Psoas muscle (tissue), 8 donors: ENCODE measurements at places on chromosomes 1 and 21. TPM values are rescaled to one million over a fixed set of nuclear protein-coding genes. Genes with fewer than 3 reads are reported as not detected.

DNA sequence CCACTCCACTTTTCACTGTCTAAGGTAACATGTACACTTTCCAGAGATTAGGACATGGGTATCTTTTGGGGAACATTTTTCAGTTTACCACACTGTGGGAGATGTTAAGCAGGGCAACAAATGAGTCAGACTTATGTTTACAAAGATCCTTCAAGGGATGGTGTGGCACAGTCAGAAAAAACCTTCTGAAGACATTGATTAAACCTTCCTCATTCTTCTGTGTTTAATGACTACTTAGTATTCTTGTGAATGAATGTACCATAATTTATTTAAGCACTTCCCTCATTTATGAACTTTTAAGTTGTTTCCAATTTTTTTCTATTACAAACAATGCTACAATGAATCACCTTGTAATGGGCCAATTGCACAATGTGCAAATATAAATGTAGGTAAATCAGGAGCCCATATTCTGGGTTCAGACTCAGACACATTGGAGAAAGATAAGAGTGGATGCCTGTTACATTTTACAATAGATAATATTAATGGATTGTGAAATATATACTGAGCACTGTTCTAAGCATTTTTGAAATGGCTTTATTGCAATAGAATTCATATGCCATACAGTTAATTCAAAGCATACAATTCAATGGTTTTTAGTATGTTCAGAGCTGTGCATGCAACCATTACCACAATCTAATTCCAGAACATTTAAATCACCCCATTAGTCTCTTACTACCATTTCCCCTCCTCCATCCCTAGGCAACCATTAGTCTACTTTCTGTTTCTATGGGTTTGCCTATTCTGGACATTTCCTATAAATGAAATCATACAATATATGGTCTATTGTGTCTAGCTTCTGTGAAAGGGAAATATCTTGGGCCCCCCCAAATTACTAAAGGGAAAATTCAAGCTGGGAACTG, 1.9 kb upstream of the SFT2D2 start:
- H3K36me3 ChIP-seq = no peaks in the 10 kb centered on the region
- peaks cover 8% of the 10 kb centered on the region for H3K4me1 ChIP-seq
- no peak for DNase-seq
- H3K4me3 ChIP-seq = no peak overlapping the region
- H3K27me3 ChIP-seq = no peaks in the 10 kb centered on the region

- peaks cover 34% of the 10 kb centered on the region for H3K4me1 ChIP-seq
- peak within 1 kb of the TSS; percentile 98 for H3K27ac ChIP-seq
- DNase-seq = peak; percentile 95
- H3K36me3 ChIP-seq = peaks cover 11% of the 10 kb centered on the region
- H3K27me3 ChIP-seq = no peaks in the 10 kb centered on the region
- H3K4me3 ChIP-seq = peak within 1 kb of the TSS; percentile 99
Observed at GRCh38 chr1:89524369-89525168, at the start of gene LRRC8B. LRRC8B (plus strand) TSS chr1:89524829; CDS start chr1:89582651, 57,822 bp downstream.

DNA sequence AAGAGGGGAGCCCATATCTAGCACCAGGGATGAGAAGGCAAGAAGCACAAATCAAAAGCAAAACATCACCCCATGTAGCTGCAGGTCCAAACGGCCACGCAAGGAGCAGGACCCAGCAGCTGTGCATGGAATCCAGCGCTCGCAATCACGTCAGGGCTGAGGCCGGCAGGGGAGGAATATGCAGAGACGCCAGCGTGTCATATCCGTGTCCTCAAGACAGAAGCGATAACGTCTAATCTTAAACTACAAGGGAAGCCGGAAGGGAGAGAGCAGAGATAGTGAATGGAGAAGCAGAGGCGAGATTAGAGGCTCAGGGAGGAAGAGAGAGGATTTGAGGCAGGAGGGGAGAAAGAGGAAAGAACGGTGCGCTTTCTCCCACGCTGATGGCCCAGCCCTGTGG, 39.1 kb downstream of the FBXO2 start:
- no peaks in the 10 kb centered on the region for H3K36me3 ChIP-seq
- H3K27me3 ChIP-seq = peaks cover 6% of the 10 kb centered on the region
- H3K27ac ChIP-seq = no peak overlapping the region
- H3K4me1 ChIP-seq = no peaks in the 10 kb centered on the region
- no peak for DNase-seq
- no peak overlapping the region for H3K4me3 ChIP-seq

DNA sequence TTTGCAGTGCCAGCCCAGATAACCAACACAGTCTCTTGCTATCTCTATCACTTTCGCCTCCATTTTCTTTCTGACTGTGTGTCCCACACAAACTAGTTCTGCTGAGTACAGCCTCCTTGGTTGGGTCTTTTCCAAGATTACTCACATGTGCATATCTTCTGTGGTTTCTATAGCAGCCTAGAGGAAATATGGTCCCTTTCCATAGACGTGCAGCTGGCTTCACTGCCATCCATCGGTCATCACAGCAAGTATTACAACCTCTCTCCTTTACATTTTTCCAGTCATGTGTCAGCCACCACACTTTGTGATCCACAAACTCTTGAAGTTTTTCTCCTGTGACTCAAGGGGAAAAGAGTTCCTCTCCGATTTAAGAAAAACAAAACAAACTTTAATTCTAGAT, 893.4 kb upstream of the ADGRL4 start:
- H3K36me3 ChIP-seq = no peaks in the 10 kb centered on the region
- no peaks in the 10 kb centered on the region for H3K4me1 ChIP-seq
- no peak overlapping the region for H3K27ac ChIP-seq
- H3K4me3 ChIP-seq = no peak overlapping the region
- H3K27me3 ChIP-seq = no peaks in the 10 kb centered on the region
- DNase-seq = no peak

DNA sequence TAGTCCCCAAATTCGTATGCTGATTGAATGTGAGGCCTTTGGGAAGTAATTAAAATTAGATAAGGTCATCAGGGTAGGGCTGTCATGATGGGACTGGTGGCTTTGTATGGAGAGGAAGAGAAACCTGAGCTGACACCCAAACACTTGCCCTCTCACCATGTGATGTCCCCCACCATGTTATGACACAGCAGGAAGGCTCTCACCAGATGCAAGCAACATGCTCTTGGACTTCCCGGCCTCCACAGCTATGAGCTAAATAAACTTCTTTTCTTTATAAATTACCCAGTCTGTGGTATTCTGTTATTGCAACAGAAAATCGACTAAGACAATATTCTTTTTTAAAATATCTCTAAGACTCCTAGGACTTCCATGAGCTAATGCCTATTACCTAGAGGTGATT, 43.6 kb upstream of the GUCA2B start:
- H3K27me3 ChIP-seq = no peaks in the 10 kb centered on the region
- H3K36me3 ChIP-seq = no peaks in the 10 kb centered on the region
- DNase-seq = no peak
- no peaks in the 10 kb centered on the region for H3K4me1 ChIP-seq
- no peak overlapping the region for H3K27ac ChIP-seq

DNA sequence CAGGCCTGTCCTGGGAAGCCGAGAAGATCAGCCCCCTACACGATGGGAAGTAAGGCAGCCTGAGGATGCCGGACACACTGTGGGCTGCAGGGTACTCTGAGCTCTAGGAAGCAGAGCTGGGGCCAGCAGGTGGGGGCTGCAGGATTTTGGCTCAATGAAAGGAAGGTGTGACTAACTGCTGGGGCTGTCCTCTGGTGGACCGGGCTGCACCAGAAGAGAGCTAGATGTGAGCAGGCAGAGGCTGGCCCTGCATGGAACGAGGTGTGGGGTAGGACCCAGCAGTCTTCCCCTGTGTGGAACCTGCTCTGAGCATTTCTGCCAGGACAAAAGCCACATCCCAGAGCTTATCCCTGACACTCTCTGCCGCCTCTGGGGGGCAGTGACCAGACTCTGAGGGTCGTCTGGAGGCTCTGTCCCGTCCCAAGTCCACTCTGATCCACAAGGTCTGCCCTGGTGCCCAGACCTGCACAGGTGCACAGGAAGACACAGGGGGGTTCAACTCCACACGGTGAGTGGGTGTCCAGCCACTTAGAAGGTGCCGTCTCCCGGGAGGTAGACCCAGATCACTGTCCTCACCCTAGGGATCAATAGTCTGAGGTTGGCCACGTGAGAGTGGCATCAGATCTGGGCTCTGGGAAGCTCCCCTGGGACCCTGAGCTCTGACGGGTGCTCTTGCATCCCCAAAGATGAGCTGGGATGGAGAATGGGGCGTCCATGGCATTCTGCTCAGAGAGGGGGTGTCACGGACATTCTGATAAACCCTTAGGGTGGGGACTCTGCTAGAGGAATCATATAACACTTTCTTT, 187.6 kb upstream of the VAMP3 start:
- H3K4me3 ChIP-seq = no peak overlapping the region
- no peak for DNase-seq
- H3K4me1 ChIP-seq = no peaks in the 10 kb centered on the region
- H3K27ac ChIP-seq = no peak overlapping the region
- H3K36me3 ChIP-seq = no peaks in the 10 kb centered on the region

DNA sequence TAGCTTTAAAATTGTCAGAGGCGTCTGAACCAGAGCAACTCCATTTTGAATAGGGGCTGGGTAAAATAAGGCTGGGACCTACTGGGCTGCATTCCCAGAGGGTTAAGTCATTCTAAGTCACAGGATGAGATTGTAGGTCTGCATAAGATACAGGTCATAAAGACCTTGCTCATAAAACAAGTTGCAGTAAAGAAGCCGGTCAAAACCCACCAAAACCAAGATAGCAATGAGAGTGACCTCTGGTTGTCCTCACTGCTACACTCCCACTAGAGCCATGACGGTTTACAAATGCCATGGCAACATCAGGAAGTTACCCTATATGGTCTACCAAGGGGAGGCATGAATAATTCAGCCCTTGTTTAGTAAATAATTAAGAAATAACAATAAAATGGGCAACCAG, 143.6 kb downstream of the GABPA start:
- no peaks in the 10 kb centered on the region for H3K27me3 ChIP-seq
- H3K27ac ChIP-seq = no peak overlapping the region
- H3K4me3 ChIP-seq = no peak overlapping the region
- no peaks in the 10 kb centered on the region for H3K4me1 ChIP-seq
- no peaks in the 10 kb centered on the region for H3K36me3 ChIP-seq
- DNase-seq = no peak

- H3K4me1 ChIP-seq = no peaks in the 10 kb centered on the region
- no peak for DNase-seq
- H3K36me3 ChIP-seq = no peaks in the 10 kb centered on the region
Observed at GRCh38 chr1:237542525-237543418, 347.9 kb downstream of the ZP4 start.

DNA sequence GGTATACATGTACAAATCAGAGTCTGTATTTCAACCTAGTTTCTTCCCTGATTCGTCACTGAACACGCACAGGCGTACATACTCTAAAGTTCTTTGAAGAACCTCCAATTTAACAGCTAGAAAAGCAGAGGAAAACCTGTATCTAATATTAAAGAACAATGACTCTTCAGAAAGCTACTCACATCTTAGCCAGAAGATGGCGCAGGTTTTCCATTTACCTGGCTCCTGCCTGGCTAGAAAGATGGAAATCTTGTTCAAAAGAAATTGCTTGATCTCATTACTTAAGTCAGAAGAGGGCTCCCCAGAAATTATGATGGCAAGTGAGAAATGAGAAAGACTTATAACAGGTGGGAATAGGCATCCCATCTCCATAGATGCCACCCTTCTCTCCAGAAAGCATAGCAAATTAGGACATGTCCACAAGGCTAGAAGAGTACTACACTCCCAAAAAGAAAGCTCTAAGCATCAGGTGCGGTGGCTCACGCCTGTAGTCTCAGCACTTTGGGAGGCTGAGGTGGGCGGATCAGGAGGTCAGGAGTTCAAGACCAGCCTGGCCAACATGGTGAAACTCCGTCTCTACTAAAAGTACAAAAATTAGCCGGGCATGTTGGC, 19.0 kb upstream of the L1TD1 start:
- no peak overlapping the region for H3K27ac ChIP-seq
- no peaks in the 10 kb centered on the region for H3K27me3 ChIP-seq
- H3K4me3 ChIP-seq = no peak overlapping the region
- H3K36me3 ChIP-seq = no peaks in the 10 kb centered on the region

- no peak for DNase-seq
- H3K27ac ChIP-seq = no peak overlapping the region
- H3K4me3 ChIP-seq = no peak overlapping the region
- H3K36me3 ChIP-seq = no peaks in the 10 kb centered on the region
- no peaks in the 10 kb centered on the region for H3K27me3 ChIP-seq
Observed at GRCh38 chr1:243597383-243597782, 252.7 kb downstream of the AKT3 start.

- no peak for DNase-seq
- no peaks in the 10 kb centered on the region for H3K4me1 ChIP-seq
- no peaks in the 10 kb centered on the region for H3K36me3 ChIP-seq
- no peaks in the 10 kb centered on the region for H3K27me3 ChIP-seq
- no peak overlapping the region for H3K4me3 ChIP-seq
Observed at GRCh38 chr1:193590102-193590501, 403.7 kb upstream of the B3GALT2 start.

DNA sequence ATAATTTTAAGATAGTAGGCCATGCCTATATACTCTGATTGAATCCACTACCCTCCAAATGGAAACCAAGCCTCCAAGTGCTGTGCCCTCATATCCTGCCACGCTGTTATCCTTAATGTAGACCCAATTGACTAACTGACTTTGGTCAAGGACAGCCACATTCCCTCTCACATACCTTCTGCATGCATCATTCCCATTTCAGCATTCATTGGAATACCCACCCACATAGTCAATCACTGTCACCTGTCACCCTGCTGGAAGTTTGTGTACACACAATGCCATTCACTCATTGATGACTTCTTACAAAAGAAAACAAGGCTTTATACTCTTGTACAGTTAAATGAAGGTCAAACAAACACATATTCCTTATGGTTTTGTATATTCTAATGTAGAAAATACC, 221.1 kb upstream of the PBX1 start:
- no peaks in the 10 kb centered on the region for H3K4me1 ChIP-seq
- H3K27ac ChIP-seq = no peak overlapping the region
- H3K27me3 ChIP-seq = no peaks in the 10 kb centered on the region
- no peak overlapping the region for H3K4me3 ChIP-seq

- no peak for DNase-seq
- H3K4me1 ChIP-seq = peaks cover 5% of the 10 kb centered on the region
- no peak overlapping the region for H3K4me3 ChIP-seq
- peak overlapping the region; percentile 43 for H3K27ac ChIP-seq
- no peaks in the 10 kb centered on the region for H3K36me3 ChIP-seq
- H3K27me3 ChIP-seq = no peaks in the 10 kb centered on the region
Observed at GRCh38 chr21:33774551-33774950, 132.2 kb downstream of the ITSN1 start.

GRCh38 chr1:226697151-226697928, 41.7 kb downstream of the ITPKB start:
- peaks cover 47% of the 10 kb centered on the region for H3K4me1 ChIP-seq
- H3K27ac ChIP-seq = peak overlapping the region; percentile 26
- DNase-seq = no peak
- no peaks in the 10 kb centered on the region for H3K27me3 ChIP-seq

DNA sequence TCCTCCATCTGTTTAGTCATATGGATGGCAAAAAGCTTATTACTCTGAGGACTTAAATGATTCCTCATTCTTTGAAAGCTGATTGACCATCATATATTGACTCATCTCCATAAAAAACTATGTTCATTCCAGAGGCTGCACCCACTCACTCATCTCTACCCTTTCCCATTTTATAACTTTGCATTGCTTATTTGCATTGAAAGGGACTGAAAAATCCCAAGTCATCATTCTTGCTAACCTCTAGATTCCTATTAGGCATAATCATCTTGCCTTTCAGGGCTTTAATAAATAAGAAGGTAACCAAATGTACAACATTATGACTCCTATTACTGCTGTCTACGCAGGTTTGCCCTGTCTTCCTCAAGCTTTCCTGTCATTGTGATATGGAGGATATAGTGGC, 1180.3 kb upstream of the B3GALT2 start:
- no peak for DNase-seq
- H3K4me1 ChIP-seq = no peaks in the 10 kb centered on the region
- no peak overlapping the region for H3K4me3 ChIP-seq

Gene FAM151A
- not detected for total RNA-seq

Gene ERG
- 11.5 TPM for total RNA-seq

Gene ZNF691
- 5.8 TPM for total RNA-seq

Gene RCC1
- 7.0 TPM for total RNA-seq

Gene DYNLT5
- total RNA-seq = 0.82 TPM

Gene CLCA4
- not detected for total RNA-seq

Gene CHODL
- 0.44 TPM for total RNA-seq

Gene EFNA3
- total RNA-seq = 0.69 TPM
